Right atrium auricular region (tissue), 2 donors: ENCODE measurements at places on chromosomes 6 and 20. TPM values are rescaled to one million over a fixed set of nuclear protein-coding genes. Genes with fewer than 3 reads are reported as not detected.

The SLC17A3 gene
- total RNA-seq = not detected

The DSP gene
- total RNA-seq = 229 TPM

The ZNF311 gene
- 0.24 TPM for total RNA-seq

The KHDC1L gene
- not detected for total RNA-seq

The CALHM5 gene
- 2.3 TPM for total RNA-seq

The BNIP5 gene
- total RNA-seq = not detected

The HLA-DQA1 gene
- 2.9 TPM for total RNA-seq

The EFCAB8 gene
- not detected for total RNA-seq

The CGAS gene
- 1.7 TPM for total RNA-seq

The HLA-DMB gene
- total RNA-seq = 12.9 TPM

The HLA-DPA1 gene
- 60.5 TPM for total RNA-seq

The PARD6B gene
- total RNA-seq = 5.9 TPM

The B3GAT2 gene
- total RNA-seq = not detected

The TMC2 gene
- total RNA-seq = not detected

The TCP11 gene
- total RNA-seq = not detected

DNA sequence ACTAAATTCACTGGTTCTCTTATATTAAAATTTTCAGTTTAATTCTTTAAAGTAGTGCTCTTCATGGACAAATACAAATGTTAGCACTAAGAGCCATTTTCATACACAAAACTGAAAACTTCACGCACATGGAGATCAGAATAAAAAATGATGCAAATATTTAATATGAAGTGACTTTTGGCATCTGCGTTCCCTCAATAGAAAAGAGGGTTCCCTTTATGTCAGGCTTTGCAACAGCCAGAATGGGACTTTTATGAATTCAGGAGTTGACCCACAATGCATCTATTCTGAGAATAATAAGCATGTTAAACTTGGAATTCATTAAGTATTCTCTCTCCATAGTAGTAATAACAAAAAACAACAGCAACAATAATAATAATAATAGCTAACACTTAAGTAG, 125.8 kb downstream of the INSM1 start:
- peaks cover 28% of the 10 kb centered on the region for H3K36me3 ChIP-seq
- H3K27ac ChIP-seq = no peak overlapping the region
- no peak overlapping the region for H3K4me3 ChIP-seq

DNA sequence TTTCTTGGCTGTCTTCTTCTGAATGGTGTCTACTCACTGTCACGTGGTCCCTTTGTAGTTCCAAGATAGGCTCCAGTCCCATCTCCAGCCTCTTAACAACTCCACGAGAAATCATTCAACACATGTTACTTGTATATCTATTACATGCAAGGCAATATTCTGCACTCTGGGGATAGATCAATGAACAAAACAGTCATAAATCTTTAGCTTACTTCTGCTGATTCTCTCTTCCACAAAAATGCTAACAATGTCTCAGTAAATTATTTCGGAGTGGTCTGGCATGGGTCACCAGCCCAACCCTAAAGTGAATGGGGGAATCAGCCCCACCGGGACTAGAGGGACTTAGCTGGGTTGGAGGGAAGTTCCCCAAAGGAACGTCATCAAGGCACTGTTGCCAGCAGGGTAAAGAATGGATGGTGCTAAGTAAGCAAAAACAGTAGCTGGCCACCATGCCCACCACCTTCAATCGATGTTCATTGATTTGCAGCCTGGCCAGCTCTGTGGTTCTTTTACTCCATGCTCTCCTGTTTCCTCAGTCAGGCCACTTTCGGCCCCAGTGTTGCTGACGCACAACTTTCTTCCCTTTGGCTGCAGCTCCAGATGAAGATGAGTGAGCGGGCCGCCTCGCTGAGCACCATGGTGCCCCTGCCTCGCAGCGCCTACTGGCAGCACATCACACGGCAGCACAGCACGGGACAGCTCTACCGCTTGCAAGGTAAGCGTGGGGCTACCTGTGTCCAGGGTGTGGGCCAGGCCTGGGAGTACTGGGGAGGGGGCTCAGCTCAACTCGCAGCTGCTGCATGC, 167.7 kb downstream of the DOK5 start:
- no peak overlapping the region for H3K27ac ChIP-seq
- H3K27me3 ChIP-seq = no peaks in the 10 kb centered on the region
- no peak overlapping the region for H3K4me3 ChIP-seq
- DNase-seq = no peak
- no peaks in the 10 kb centered on the region for H3K36me3 ChIP-seq

GRCh38 chr6:162385980-162386379, 341.6 kb downstream of the PRKN start:
- no peaks in the 10 kb centered on the region for H3K4me1 ChIP-seq
- peak overlapping the region; percentile 57 for H3K27ac ChIP-seq
- DNase-seq = no peak
- no peaks in the 10 kb centered on the region for H3K27me3 ChIP-seq
- no peaks in the 10 kb centered on the region for H3K36me3 ChIP-seq
- H3K4me3 ChIP-seq = no peak overlapping the region

GRCh38 chr6:151695156-151695555, 112.3 kb upstream of the ESR1 start:
- no peak for DNase-seq
- H3K27ac ChIP-seq = no peak overlapping the region
- H3K27me3 ChIP-seq = no peaks in the 10 kb centered on the region
- H3K4me3 ChIP-seq = no peak overlapping the region
- no peaks in the 10 kb centered on the region for H3K36me3 ChIP-seq
- peaks cover 6% of the 10 kb centered on the region for H3K4me1 ChIP-seq

DNA sequence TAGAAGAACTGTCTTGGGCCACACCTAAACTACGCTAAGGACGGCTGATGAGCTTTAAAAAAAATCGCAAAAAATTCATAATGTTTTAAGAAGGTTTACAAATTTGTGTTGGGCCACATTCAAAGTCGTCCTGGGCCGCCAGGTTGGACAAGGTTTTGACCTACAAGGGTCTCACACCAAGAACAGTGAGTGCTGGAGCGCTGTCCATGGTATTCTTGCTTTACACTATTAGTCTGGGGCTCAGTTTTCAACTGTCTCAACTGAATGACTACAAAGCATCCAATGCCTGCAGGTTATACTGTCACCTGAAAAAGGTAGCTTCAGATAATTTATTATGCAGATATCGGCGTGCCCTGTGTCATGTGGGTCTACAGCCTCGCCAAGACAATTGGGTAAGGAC, 3.7 kb upstream of the FAXC start:
- H3K27ac ChIP-seq = no peak overlapping the region
- no peaks in the 10 kb centered on the region for H3K36me3 ChIP-seq
- H3K27me3 ChIP-seq = peaks cover 5% of the 10 kb centered on the region
- H3K4me3 ChIP-seq = no peak overlapping the region
- no peak for DNase-seq

- H3K36me3 ChIP-seq = no peaks in the 10 kb centered on the region
- H3K27me3 ChIP-seq = no peaks in the 10 kb centered on the region
- H3K27ac ChIP-seq = no peak overlapping the region
- H3K4me1 ChIP-seq = no peaks in the 10 kb centered on the region
- no peak overlapping the region for H3K4me3 ChIP-seq
Measured at GRCh38 chr6:5899216-5900045, 107.3 kb downstream of the NRN1 start.

GRCh38 chr6:154229786-154230185, 126.8 kb downstream of the IPCEF1 start:
- no peaks in the 10 kb centered on the region for H3K4me1 ChIP-seq
- no peak for DNase-seq
- H3K27ac ChIP-seq = no peak overlapping the region
- H3K27me3 ChIP-seq = no peaks in the 10 kb centered on the region
- H3K36me3 ChIP-seq = no peaks in the 10 kb centered on the region

DNA sequence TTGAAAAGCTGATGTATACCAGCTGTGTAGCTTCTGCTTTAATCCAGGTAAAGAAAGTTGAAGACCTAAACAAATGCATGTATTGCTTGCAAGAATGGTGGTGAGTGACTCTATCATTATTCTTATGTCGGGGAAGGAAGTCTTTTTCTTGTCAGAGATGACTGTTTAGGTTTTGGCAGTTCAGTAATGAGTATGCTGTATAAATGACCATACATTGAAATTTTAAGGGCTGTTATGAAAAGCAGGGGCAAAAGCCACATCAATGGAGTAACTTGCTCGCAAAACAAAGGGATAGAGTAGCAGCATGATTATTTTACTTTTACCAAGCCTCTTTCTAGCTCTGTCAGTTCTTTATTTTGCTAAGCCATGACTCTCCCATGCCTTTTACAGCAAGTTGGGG, 55.9 kb upstream of the NUP153 start:
- H3K4me3 ChIP-seq = no peak overlapping the region
- no peak overlapping the region for H3K27ac ChIP-seq
- H3K4me1 ChIP-seq = no peaks in the 10 kb centered on the region
- no peak for DNase-seq

- DNase-seq = no peak
- H3K4me3 ChIP-seq = no peak overlapping the region
- no peaks in the 10 kb centered on the region for H3K36me3 ChIP-seq
- no peak overlapping the region for H3K27ac ChIP-seq
Measured at GRCh38 chr6:150791717-150792116, 73.8 kb upstream of the MTHFD1L start.

DNA sequence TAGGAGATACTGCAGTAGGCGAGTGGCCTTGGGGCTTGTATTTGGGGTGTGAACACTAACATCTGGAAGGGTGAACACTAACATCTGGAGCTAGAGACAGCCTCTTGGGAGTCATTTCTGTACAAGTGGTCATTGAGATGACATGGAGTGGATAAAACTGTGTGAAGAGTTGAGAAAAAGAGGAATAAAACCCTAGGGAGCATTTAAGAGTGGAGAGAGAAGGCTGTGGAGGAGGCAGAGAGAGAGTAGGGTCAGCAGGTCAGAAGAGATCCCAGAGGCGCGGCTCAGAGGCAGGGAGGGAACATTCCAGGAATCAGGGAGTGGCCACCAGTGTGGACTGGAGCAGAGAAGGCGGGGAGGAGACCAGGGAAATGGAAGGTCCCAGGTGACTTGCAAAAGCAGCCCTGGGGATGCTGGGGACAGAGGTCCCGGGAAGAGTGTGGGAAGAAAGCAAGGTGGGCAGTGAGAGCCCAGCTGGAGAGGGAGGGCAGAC, 202.0 kb upstream of the RNF24 start:
- H3K27ac ChIP-seq = no peak overlapping the region
- H3K27me3 ChIP-seq = no peaks in the 10 kb centered on the region
- H3K4me1 ChIP-seq = peaks cover 10% of the 10 kb centered on the region

DNA sequence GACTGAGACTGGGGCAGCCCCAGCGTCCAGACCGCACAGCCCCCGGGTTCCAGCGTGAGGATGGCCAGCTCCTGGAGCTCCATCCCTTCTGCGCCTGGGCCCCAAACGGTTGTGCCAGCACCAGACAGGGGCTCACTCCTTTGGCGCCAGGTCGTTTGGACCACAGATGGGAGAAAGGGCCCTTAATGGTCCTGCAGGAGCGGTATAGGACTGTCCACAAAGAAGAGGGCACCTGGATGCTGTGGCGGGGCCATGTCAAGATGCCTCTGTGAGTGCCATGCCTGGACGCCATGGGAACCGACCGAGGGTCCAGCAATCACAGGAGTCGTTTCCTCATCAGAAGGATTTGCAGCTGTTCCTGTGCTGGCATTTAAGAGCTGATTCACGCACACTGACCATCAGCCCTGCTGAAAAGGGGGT, 82.7 kb downstream of the DLL1 start:
- H3K4me1 ChIP-seq = no peaks in the 10 kb centered on the region
- no peak overlapping the region for H3K4me3 ChIP-seq
- no peak overlapping the region for H3K27ac ChIP-seq
- H3K36me3 ChIP-seq = no peaks in the 10 kb centered on the region

- no peaks in the 10 kb centered on the region for H3K27me3 ChIP-seq
- DNase-seq = no peak
- H3K4me1 ChIP-seq = no peaks in the 10 kb centered on the region
- no peak overlapping the region for H3K27ac ChIP-seq
- no peaks in the 10 kb centered on the region for H3K36me3 ChIP-seq
Measured at GRCh38 chr6:24901698-24902328, 33.9 kb downstream of the RIPOR2 start.

DNA sequence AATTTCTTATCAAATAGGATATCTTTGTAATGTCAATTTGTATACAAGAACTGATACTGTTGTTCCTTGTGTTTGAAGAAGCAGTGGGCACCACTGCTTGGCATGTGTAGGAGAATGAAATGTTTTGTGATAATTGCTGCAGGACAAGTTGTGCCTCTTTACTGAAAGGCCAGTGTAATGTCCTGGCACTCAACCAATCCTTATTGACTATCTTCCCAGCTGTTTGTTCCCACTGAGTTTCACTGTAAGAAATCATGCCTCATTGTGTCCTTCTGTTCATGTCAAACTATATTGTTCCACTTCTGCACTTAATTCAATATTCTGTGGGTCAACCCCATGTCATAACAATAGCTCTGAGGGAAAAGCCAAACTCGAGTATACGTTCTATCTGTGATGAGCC, 136.1 kb upstream of the FAM83B start:
- no peak for DNase-seq
- no peak overlapping the region for H3K4me3 ChIP-seq
- H3K4me1 ChIP-seq = no peaks in the 10 kb centered on the region
- no peak overlapping the region for H3K27ac ChIP-seq
- H3K27me3 ChIP-seq = no peaks in the 10 kb centered on the region

DNA sequence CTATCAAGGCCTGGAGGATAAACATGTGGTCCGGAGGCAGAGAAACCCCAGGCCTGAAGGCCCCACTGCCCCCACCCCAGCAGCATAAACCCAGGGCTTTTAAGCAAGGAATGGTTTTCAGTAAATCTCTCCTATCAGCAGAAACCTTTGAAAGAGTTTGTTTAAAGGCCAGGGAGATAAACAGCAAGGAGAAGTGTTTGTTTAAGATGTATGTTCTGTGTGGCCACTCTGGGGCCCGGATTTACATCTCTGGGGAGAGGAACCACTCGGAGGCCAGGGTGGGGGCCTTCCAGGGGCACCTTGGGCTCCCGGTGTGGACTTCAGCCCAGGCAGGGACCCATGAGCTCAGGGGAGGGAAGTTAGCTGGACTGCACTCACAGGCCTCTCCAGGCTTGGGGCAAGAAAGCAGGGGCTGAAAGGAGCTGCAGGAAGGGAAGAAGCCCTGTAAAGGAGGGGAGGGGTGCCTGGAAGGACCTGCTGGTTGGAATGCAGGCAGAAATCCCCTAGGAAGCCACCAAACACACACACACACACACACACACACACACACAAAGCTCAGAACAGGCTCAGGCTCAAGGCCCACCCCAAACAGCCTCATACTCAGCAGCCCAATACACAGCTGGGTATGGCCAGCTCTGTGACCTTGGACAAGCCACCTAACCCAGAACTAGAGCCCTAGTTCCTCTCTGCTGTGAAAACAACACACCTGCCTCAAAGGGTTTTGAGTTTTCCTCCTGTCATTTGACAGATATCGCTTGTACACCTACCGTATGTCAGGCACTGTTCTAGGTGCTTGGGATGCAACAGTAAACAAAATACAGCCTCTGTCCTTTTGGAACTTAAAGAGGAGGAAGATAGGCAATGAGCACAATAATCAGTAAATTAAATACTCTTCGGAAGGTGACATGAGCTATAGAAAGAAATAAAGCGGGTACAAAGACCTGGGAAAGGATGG, 26.2 kb upstream of the FOXP4 start:
- H3K27me3 ChIP-seq = no peaks in the 10 kb centered on the region
- H3K4me3 ChIP-seq = no peak overlapping the region
- DNase-seq = no peak
- H3K36me3 ChIP-seq = no peaks in the 10 kb centered on the region
- H3K4me1 ChIP-seq = no peaks in the 10 kb centered on the region

GRCh38 chr20:36063916-36064657, 90.5 kb upstream of the EPB41L1 start:
- H3K4me3 ChIP-seq = peak overlapping the region; percentile 61
- H3K27me3 ChIP-seq = no peaks in the 10 kb centered on the region
- H3K4me1 ChIP-seq = peaks cover 20% of the 10 kb centered on the region

- no peak overlapping the region for H3K4me3 ChIP-seq
- no peak overlapping the region for H3K27ac ChIP-seq
- no peaks in the 10 kb centered on the region for H3K36me3 ChIP-seq
- DNase-seq = no peak
- H3K27me3 ChIP-seq = no peaks in the 10 kb centered on the region
Measured at GRCh38 chr6:157089851-157090250, 233.5 kb downstream of the TMEM242 start.
